IPS-NIHi11 (cell line): ENCODE measurements at places on chromosomes 1 and 21.

DNA sequence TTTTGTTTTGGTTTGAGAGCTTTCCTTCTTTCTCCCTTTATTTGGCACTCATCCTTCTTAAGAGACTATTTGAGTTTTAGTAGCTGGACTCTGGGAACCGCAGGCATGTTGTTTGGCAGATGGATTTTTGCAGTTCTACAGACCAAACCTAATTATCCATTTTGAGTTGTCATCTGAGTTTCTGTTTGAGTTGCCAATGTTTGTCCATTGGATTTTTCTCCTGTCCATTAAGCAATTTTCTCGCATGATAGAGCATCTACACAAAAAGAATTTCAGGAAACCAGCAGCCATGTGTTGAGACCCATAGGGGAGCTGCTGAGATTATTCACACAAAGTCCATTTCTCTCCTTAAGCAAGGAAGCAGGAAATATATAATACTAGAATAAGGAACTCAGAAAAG lies 17.2 kb upstream of the CXADR start:
- no peak for DNase-seq

GRCh38 chr21:30613836-30614235 lies at the start of gene KRTAP6-1:
TSS of gene KRTAP6-1 (minus strand) at chr21:30613930. CDS start at chr21:30613904, 26 bp downstream.
- DNase-seq = no peak

DNA sequence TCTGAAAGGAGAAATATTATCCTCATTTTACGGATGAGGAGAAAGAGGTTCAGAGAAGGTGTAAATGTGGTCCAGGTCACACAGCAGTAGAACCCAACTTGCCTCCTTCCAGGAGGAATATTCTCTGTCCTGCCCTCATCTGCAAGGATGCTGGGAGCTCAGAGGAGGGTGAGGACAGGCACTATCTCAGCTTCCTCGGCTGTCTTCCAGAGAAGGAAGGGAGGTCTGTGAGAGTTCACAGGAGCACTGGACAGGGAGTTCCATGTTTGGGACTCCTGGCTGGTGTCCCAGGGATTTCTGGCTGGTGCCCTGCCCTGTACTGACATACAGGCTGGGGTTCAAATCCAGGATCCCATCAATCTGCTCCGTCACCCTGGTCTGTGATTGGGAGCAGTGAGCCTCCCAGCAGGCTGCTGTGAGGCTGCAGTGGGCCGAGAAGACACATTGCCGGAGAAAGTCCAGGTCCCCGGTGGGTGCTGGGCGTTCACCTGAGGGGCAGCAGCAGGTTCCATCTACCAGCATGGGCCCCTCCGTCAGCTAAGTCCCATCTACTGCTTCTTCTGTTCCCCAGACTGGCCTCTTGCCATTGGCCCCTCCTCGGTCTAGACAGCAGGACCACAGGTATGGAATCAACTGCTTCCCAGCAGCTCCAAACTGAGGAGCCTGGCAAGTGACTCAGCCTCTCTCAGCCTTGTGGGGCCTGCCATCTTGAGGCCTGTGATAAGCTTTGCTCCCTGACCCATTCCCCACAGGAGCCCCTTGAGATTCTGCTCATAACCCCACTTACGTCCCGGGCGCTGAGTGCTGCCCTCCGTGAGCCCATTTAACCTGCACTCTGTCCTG lies 8.5 kb upstream of the BSND start:
- no peak for DNase-seq

DNA sequence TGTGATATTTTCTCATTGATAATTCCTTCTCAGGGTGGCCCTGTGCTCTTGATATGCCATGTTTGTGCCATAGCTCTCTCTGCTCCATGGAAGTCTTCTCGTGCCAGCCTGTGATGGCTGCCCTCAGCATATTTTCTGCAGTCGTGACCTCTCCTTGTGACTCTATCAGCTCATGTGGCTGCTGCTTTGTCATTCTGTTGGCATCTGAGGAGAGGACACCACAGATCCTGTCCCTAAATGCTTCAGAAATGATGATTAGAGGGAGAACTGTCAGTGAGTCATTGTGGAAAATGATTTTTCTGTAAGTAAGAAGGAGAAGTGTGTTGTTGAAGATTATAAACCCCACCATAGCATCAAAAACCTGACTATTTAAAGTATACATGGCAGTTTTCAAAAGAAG lies 286.0 kb downstream of the ADGRL2 start:
- DNase-seq = no peak

- no peak for DNase-seq
Measured at GRCh38 chr1:221888218-221888617, 146.3 kb upstream of the DUSP10 start.

DNA sequence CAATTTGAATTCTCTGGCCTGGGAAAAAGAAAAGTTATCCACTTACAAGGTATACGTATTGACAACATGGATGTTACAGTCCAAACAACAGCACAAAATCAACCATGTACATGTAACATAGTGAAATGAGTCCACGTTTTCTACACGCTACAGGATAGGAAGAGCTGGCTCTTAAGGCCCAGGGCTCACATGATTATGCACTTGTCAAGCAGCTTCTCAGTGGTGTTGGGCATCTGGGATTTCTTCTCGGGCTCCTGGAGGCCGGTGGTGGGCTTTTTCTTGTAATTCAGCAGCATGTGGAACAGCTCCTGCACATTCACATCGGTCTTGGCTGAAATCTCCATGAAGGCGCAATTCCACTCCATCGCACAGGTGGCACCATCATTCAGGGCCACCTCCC lies 4.0 kb downstream of the DIRAS3 start:
- DNase-seq = no peak

DNA sequence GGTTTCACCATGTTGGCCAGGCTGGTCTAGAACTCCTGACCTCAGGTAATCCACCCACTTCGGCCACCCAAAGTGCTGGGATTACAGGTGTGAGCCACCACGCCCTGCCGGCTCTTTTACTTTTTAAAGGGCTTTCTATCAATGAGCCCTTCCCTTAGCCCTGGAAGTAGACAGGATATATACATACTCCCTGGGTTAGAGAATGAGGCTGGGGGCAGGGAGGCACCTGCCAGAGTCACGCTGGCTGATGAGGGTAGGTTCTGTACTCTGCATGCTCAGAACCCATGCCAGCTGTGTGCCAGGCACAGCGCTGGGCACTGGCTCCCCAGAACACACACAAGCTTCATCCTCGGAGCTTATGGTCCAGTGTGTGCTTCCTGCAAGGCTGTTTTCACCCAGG lies 113.6 kb upstream of the IPO9 start:
- no peak for DNase-seq

- no peak for DNase-seq
Measured at GRCh38 chr1:205739348-205740160, 10.4 kb downstream of the NUCKS1 start.

- DNase-seq = no peak
Measured at GRCh38 chr1:88751714-88752113, 67.6 kb downstream of the PKN2 start.
